Mesenteric fat pad (tissue), 1 donor: ENCODE measurements at places on chromosomes 4 and X.

- no peak for DNase-seq
These were observed 1040.7 kb upstream of the INTU start for GRCh38 chr4:126592088-126592487.

DNA sequence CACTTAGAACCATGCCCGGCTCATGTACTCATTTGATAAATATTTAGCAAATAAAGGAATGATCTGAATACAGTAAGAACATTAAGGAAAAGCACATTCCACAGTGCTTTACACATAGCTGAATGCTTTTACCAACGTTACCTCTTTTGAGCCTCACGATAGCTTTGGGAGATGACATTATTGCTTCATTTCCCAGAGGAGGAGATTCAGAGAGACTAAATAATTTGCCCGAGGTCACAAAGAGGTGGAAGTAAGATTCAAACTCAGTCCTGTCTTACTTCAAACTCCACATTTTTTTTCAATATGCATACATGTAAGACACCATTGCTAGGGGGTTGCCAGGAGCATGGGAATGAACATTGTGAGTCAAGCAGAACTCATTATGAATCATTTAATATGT, 538.5 kb downstream of the BCOR start:
- no peak for DNase-seq

- no peak for DNase-seq
These were observed 8.0 kb upstream of the MSL3 start for GRCh38 chrX:11750046-11750445.

DNA sequence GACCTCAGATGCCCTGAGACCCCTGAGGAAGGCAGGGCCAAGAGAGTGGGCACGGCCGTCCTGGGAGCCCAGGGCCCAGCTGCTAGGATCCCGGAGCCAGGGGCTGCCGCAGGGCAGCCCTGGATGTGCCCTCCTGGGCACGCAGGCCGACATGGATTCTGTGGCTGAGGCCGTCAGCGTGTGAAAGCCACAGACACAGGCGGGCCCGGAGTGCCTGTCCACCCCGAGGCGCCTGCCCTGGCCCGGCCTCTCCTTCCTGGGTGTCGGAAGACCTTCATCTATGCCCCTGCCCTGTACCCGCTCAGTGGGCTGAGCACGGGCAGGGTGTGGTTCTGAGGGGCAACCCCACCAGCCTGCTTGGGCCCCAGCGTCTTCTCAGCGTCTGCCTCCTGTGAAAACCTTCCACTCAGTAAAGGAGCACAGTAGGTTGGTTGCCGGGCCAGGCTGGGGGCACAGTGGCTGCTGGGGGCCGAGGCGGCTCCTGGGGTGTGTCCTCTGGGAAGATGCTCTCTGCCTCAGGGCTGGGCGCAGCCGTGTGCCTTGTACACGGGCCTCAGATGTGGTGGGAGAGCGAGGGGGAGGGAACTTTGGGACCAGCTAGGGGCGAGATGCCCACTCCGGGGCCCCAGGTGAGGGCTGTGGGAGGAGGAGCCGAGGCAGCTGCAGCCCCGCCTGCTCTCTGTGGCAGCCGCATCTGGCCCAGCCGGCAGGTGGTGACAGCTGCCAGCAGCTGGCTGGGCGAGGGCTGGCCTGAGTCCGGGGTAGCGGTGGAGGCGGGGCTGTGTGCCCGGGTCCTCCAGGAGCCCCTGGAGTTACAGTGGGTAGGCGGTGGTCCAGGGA, 20.8 kb downstream of the FGFRL1 start:
- no peak for DNase-seq

GRCh38 chr4:18366892-18367291, 345.3 kb upstream of the LCORL start:
- DNase-seq, result no peak

DNA sequence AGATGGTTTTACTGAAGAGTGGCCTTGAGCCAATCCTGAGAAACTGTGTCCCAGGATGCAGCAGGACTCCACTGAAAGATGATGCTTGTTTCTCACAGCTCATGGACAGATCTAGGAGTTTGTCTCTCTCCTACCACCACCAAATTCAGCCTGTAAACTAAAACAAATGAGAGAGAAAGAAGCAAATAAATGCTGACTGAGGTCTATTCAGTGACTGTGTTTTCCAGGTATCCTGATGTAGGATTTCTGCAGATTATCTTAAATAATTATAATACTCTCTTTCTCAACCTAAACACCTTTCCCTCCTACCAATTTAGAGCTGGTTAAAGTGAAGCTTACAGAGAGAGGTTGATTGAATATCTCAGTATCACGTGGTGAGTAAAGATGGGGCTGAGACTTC, 599.6 kb upstream of the LCORL start:
- no peak for DNase-seq

- DNase-seq, result no peak
These were observed 6.6 kb downstream of the TIMM17B start for GRCh38 chrX:48890934-48891401.

DNA sequence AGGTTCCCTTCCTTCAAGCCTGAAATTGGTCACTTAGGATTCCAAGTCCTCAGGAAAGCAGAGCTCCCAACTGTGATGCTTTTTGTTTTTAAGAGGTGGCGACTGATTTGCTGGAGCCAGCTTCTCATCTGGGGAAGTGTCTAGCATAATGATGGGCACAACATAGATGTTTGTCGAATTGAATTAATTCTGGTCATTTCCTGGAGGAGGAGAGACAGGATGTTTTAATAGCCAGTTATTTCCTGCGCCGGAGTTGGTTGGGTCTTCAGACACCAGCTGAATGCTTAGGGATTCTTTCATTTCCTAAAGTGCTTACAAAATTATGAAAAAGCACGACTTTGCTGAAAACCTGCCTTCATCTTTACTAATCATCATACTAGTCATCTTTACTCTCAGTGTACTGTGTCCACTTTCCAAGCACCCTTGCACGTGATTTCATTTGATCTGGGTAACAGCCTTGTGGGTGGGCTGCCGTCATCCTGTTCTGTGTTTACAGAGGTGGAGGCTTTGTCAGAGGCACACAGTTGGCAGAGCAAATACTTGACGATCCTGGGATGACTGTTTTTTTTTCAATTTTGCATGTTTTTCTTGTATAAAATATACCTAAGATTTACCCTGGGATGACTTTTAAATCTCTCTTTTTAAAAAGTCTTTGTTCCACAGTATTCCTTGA, 49.5 kb downstream of the RGS12 start:
- DNase-seq, result no peak

GRCh38 chr4:6765703-6766102, 16.8 kb upstream of the KIAA0232 start:
- DNase-seq, result no peak

DNA sequence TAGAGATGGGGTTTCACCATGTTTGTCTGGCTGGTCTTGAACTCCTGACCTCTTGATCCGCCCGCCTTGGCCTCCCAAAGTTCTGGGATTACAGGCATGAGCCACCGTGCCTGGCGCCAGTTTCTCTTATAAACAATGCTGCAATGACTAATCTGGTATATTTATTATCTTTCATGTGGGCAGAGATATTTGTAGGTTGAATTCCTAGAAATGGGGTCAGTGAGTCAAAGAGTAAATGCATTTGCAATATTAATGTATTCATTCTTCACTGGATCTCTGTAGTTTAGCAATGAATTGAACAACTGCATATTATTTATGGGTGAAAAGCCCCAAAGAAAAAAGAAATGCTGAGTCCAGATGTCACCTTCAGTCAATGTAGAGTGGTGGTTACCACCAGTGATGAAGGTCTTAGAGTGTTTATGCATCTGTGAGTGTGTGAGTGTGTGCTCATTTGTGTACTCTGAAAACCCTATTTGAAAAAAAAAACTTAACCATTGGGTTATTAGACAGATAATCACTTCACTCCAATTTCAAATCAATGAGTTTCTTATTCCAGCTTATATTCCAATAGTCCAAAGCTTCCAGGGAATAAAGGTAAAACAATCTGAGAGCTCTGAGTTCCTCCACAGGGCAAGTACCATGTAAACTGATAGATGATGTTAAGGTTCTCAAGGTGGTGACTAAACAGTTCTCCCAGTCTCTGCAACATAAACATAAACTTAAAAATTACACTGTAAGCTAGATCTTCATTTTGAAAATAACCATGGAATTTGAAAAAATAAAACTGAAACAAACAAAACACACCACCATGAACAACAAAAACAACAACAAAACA, 22.6 kb upstream of the CD38 start:
- no peak for DNase-seq

DNA sequence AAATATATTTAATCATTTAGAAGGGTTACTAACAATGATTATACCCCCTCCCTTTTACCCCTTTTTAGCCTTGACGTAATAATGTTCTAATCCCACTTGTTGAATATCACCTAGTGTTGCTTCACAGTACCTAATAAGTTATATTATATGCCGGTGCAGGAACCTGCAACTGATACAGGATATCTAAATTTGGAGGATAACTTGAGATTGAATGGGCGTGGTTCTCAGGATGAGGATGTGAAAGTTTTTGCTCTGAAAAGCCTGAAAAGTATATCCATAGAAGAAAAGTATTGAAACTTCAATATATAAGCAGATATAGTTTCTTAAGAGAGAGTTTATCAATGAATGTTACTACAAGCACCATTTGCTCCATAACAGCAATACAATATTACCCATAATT, 59.8 kb downstream of the ZNF711 start:
- DNase-seq, result no peak

GRCh38 chr4:64581422-64581821, 172.2 kb upstream of the TECRL start:
- DNase-seq, result no peak

DNA sequence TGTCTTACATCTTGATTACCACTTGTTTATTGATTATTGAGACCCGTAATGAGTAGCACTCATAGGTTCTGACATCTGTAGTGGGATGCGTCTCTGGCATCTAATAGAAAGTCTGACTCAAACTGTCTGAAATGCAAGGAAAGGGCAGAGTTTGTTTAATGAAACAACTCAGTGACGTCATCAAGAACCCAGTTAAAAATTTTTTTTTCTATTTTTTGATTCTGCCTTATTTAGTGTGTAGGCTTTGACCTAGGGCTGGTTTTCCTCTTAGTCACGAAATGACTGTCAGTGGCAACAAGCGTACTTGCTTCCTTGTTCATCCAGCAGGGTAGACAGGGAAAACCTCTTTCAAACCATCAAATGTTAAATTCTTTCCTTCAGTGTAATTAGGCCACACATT, 3.1 kb upstream of the CDKL5 start:
- no peak for DNase-seq

DNA sequence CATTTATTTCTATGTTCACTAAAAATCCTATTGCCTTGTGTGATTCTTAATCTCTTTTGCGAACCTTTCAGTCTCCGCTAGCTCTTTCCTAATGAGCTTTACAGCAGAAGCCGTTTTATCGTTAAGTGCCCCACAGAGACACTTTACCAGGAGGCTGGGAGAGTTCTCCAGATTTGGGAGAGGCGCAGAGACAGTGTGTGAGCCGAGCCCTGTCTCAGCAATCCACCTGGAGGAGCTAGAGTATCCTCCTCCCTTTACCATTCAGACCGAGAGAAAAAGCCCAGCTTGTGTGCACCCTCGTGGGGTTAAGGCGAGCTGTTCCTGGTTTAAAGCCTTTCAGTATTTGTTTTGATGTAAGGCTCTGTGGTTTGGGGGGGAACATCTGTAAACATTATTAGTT, 54.9 kb upstream of the MTM1 start:
- no peak for DNase-seq

GRCh38 chr4:158162631-158163030, 10.2 kb downstream of the GASK1B start:
- no peak for DNase-seq

DNA sequence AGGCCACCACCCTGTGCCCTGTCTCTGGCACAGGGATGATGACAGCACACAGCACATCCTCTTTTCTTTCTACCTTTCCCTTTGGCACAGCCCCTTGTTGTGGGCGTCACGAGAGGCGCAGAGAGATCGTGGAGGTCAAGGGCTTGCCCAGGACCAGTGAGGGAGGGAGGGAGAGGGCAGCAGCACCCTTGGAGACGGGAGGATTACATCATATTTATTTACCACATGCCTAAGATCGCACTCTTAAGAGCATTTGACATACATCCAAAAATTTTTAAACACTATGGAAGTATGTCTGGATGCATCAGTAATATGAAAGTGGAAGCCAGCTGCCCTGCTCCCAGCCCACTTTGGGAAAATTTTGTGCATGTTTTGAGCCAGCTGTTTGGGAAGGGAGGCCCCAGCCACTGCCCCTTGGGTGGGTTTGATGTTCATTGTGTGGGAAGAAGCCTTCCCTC, 12.7 kb downstream of the WFS1 start:
- DNase-seq, result no peak

DNA sequence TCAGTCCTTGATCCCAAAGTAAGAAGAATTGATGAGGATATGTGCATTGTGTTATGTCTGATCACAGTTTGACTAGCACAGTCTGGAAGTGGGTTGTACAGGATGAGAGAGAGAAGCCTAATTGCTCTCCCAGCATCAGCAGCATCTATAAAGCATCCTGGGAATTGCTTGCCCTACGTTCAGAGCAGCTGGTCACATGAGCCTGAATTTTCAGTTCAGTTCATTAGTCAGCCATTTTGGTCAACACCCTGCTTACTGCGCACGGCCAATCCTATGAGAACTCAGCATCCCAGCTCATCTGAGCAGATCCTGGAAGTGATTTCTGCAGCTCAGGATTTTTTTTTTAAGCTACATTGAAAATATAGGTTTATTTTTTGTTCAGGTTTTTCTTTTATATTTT, at the start of gene RUFY3:
Gene RUFY3 (plus strand): TSS at position 218 of the 400 bp plus-strand sequence. CDS start 610 bp downstream, outside the sequence.
- DNase-seq, result no peak

GRCh38 chr4:1472911-1473518, 66.8 kb upstream of the NKX1-1 start:
- no peak for DNase-seq

DNA sequence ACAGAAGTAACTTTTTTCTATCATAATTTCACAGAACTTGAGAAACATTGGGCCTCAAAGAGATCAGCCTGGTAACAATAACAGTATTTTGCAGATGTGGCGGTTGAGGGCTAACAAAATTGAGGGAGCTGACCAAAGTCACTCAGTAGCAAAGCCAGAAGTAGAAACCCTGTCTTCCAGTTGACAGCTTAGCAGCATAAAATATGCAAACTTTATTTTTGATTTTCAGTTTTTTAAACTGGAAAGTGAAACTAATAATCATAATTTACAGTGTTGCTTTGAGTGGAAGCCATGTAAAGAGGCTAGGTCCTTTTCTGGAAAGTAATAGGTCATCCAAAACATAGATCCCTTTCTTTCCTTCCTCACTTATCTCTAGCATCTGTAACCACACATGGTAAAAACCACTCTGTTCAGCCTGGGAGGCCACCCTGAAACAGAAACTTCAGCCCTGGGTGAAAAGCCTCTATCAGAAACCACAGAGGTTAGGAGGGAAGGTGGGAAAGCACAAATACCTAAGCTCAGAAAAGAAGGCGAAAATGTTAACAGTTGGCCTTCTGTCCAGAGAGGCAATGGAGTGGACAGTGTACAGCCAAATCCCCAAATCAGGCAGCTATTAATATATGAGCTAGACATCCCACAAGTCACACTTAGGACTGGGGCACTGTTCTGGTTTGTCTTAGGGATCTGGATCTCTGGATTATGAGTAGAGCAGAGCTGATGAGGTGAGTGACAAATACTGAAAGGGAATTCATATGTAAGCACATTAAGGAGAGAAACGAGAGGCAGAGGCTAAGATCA, 61.1 kb upstream of the ARSJ start:
- DNase-seq, result no peak

- no peak for DNase-seq
These were observed 29.1 kb downstream of the TTC29 start for GRCh38 chr4:146916479-146917076.
